ENCODE measurements at places on chromosomes 2 and 18.

DNA sequence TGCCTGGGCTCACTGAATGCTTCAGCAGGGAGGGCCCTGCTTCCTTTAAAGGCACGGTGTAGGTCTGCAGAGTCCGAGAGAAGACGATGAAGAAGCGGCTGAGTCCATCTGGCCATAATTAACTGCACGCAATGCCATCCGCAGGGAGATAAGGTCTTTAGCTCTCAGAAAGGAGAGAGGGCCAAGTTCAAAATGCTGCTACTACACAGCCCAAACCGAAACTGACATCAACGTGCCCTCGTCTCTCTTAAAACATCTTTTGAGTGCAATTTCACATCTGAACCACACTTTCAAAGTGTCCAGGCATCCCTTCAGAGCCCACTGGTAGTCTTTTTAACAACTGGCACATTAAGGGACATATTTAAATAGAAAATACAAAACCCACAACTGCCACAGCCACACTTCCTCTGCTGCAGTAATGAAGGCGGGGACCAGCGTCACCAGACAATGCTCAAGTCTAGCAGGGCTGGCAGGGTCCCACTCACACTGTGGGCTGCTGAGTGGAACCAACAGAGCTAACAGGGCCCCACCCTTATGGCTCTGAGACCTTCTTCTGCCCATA is 35.8 kb downstream of the ST3GAL5 start:
- no peak for DNase-seq

DNA sequence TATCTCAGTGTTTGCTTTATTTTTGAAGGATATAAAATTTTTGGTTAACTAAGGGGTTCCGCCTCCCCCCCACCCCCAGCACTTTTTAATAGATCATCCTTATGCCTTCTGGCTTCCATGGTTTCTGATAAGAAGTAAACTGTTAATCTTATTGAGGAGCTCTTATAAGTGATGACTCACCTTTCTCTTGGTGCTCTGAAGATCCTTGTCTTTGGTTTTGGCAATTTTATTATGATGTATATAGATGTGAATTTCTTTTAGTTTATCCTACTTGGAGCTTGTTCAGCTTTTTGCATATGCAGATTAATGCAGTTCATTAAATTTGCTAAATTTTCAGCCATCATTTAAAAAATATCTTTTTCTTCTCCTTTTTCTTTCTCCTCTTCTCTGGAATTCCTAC is 91.7 kb upstream of the CTAGE1 start:
- DNase-seq, result no peak

GRCh38 chr2:183937220-183937619 is 661.1 kb upstream of the ZNF804A start:
- DNase-seq, result no peak

DNA sequence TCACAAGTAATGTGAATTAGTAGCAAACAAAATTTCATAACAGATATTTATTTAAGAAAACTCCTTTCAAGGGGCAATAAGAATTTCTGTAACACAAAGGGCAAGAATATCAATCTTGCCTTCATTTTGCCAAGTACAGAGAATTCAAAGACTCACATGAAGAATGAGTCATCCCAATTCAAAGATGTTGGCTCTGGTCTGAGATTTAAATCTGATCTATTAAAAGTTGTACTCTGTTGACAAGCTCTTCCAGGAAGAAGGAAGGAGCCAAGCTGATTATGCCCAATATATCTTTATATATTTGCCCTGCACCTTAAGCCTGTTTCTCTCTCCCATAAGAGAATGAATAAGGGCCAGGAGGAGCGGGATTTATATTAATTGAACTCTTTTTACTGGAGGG is 55.9 kb upstream of the RPE start:
- DNase-seq, result peak; percentile 22

- DNase-seq, result peak; percentile 23
Measured at GRCh38 chr18:50429207-50429948, 54.5 kb downstream of the SKA1 start.

DNA sequence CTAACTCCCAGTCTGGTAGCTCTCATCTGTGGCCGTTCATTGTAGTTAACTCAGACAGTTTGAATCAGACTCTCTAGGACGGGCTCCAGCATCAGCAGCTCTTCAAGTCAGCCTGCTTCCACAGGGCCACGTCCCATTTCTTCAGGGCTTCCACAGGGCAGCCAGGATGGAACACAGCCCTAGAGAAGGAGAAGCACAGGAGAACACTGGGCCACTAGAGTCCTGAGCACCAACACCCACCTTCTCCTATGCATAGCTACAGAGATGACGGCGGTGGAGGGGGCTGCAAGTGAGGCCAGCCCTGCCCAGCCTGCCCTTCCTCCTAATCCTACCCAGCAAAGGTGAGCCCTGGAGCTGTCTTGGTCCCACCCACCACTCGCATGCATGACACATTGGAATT is 10.2 kb upstream of the TEX261 start:
- no peak for DNase-seq

All from lung microvascular endothelial cell (primary cell).